ENCODE measurements at places on chromosomes 2 and 18.

GRCh38 chr2:149430743-149431736, 100.7 kb downstream of the LYPD6 start:
- DNase-seq: no peak

GRCh38 chr2:73253400-73253799, 19.3 kb downstream of the CCT7 start:
- peak; percentile 6 for DNase-seq

DNA sequence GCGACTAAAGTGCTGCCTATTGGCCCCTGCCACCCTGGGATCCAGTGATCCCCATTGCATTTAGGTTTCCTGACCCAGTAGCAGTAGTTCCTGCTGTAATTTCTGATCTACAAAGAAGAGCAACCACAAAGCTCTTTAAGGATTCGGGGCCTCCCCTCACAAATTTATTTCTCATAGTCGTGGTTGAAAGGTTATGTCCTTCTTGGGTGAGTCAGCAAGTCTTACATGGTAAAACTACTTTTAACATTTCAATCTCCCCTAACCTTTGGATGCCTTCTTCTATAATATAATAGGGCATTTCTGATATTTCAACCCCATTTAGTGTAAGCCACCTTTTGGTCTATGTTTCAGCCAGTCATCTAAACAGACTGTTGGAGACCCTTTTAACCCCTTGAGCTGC, 14.9 kb downstream of the PIKFYVE start:
- no peak for DNase-seq

- DNase-seq: no peak
Observed at GRCh38 chr2:238176613-238177012, 17.8 kb downstream of the ERFE start.

GRCh38 chr2:200089756-200090109, 134.4 kb downstream of the MAIP1 start:
- DNase-seq: no peak

- no peak for DNase-seq
Observed at GRCh38 chr2:37880551-37880950, 44.5 kb upstream of the RMDN2 start.

GRCh38 chr2:14018620-14019019, 613.9 kb upstream of the LRATD1 start:
- DNase-seq: no peak

DNA sequence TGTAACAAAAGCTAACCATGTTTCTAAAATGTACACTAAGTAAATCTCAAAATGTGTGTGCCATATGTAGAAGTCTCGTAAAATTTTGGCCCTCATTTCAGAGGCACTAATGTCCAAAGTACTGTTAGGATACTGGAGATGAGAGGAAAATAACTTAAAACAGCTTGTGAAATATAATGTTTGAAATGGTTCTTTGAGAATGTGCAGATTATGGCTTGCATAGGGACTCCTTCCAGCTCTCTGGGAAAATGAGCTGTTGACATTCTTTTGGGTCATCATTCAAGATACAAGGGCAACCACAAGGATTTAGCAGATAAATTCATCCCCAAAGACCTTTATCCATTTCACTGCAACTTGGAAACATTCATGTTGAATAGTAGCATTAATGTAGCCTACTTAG, 38.1 kb upstream of the OTX1 start:
- no peak for DNase-seq

DNA sequence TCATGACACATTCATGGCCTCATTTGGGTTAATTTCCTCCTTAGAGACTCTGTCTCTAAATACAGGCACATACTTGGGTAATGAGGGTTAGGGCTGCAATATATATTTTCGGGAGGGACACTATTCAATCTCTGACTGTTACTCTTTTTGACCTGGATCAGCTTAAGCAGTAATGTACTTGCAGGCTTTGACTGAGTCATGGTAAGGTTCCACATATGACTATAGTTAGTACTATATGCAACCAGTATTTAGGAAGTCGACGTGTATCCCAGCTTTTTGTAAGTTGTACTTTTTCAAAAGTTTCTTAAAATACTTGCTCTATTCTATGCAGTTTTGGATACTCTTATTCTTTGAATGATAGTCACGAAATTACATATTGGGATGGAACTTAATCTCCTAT, 37.2 kb upstream of the CDH19 start:
- peak; percentile 48 for DNase-seq

- DNase-seq: no peak
Observed at GRCh38 chr2:160502478-160502877, 8.9 kb upstream of the RBMS1 start.

Measured in inflammatory macrophage treated with lipopolysaccharide for 4 hours (primary cell).